ENCODE measurements at places on chromosomes 1 and 21.

GRCh38 chr1:5613900-5614299, 378.3 kb downstream of the NPHP4 start:
- DNase-seq, result no peak

- no peak for DNase-seq
These were observed 11.1 kb downstream of the NOS1AP start for GRCh38 chr1:162080472-162081015.

DNA sequence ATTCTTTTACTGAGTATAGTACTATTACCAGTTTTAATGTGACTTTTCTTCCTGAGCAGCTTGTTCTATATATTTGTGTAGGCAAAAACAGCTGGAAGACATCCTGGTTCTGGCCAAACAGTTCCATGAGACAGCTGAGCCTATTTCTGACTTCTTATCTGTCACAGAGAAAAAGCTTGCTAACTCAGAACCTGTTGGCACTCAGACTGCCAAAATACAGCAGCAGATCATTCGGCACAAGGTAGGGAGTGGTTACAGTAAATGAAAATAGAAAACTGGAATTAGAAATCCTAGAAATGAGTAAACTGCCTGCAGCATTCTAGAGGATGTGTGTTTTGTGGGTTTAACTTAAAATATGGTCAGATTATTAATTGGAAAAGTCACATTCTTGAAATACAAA, 64.1 kb upstream of the BMP8A start:
- no peak for DNase-seq

GRCh38 chr1:41627491-41628280, 143.2 kb upstream of the EDN2 start:
- DNase-seq, result no peak

GRCh38 chr1:183898001-183898396, 93.1 kb downstream of the RGL1 start:
- no peak for DNase-seq

GRCh38 chr1:164983023-164983650, 373.4 kb downstream of the LMX1A start:
- DNase-seq, result no peak

- DNase-seq, result no peak
These were observed 76.8 kb downstream of the KCNJ15 start for GRCh38 chr21:38333301-38334272.

GRCh38 chr1:77594366-77595112, 87.9 kb downstream of the ZZZ3 start:
- DNase-seq, result no peak

- no peak for DNase-seq
These were observed 6.8 kb downstream of the RPE65 start for GRCh38 chr1:68442822-68443556.

DNA sequence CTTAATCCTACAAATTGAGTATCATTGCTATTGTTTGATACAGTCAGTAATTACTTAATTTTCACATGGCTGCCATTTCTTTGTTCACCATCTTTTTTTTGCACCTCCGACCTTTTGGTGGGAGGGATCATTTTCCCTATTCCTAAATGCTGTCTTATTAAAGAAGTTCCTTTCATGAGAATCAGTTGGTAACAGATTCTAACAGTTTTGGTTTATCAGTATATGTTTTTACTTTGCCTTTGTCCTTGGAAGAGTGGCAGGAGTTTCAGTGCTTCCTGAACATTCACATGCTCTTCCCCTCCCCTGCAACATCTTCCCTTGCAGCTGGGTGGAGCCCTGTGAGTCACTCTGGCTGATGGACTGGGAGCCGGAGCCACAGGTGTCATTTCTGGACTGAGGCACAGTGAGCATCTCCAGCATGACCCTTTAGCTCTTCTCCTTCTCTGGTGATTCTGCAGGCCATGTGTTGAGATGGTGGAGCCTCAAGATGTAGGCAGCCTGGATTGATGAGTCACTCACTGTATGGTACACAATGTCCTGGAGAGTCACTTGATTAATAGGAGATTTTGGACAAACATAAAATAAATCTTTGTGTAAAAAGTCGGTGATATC, 217.7 kb downstream of the URB2 start:
- no peak for DNase-seq

DNA sequence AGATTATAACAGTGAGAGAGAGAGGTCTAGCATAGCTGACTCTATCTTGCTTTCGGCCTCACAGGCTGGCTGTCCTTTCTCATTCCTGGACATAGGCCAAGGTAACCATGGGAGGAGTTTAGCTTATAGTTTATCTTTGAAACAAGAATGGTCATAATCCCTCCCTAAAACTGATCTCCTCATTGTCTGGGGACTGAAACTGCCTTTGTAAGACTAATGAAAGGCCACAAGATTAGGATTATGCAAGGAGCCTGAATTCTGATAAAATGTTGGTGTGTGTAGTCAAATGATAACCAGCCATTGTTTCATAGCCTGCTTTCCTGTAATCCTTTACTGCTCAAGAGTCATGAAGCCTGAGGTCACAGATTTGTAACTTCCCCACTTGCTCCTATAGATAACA, 131.9 kb upstream of the LYPLAL1 start:
- no peak for DNase-seq

GRCh38 chr1:29626066-29626465, 389.7 kb downstream of the PTPRU start:
- DNase-seq, result no peak

DNA sequence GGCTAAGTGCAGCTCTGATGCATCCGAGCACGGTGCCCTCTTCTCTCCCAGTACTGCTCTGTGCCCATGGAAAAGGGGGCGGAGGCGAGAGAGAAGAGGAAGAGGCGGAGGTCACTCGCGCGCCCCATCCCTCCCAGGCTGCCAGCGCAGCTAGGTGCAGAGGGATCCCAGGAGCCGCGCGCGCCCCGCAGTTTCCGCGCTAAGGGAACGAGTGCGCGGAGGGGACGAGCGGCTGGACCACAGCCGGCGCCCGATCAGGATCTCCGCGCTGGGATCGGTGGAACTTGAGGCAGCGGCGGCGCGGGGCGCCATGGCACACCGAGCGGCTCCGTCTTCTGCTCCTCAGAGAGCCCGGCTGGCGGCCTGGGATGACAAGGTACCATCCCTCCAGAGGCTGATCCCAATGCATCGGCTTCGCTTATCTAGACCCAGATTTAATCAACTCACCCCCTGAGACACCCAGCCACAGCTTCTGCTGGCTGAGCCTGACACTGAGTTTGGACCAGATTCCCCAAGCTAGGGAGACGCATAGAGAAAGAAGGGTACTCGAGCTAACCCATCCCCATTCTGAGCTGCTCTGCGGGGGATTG, at the start of gene PTGFR:
Gene PTGFR (plus strand): TSS at position 114 of the 590 bp plus-strand sequence. CDS start 1,770 bp downstream, outside the sequence.
- no peak for DNase-seq

GRCh38 chr1:21318714-21319159, 28.5 kb upstream of the ECE1 start:
- DNase-seq, result no peak

DNA sequence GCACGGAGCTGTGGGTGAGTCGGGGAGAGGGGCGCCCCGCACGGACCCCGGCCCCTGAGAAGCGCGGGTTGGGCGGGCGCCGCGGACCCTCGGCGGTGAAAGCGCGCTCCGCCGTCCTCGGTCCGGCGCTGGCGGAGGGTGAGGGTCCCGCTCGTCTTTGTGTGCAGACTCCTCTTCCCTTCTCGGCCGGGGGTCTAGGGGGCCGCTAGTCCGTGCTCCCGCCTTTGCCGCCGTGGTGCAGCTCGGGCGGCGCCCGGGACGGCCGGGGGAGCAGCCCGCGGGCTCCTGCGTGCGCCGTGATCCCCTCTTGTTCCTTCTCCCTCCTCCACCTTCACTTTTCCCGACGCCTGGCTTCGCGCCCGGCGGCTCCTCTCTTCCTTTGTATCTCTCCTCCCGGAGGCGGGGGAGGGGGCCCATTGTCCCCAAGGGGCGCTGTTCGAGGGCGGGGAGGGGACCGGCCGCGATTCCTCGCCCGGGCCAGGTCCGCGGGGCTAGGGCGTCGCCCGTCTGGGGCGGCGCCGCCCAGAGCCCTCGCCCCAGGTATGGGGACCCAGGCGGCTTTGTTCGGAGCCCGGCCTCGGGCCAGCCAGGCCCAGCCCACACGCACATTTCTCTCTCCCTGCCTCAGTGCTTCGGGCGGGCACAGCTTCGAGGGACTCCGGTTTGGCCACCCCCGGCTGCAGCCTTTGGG, 519 bp downstream of the FNBP1L start:
- no peak for DNase-seq

- no peak for DNase-seq
These were observed 143.7 kb upstream of the CAMK1G start for GRCh38 chr1:209439828-209440227.

- DNase-seq, result no peak
These were observed 31.5 kb upstream of the C1orf198 start for GRCh38 chr1:230899841-230900251.

GRCh38 chr1:174968750-174969244, 30.9 kb upstream of the CACYBP start:
- no peak for DNase-seq

DNA sequence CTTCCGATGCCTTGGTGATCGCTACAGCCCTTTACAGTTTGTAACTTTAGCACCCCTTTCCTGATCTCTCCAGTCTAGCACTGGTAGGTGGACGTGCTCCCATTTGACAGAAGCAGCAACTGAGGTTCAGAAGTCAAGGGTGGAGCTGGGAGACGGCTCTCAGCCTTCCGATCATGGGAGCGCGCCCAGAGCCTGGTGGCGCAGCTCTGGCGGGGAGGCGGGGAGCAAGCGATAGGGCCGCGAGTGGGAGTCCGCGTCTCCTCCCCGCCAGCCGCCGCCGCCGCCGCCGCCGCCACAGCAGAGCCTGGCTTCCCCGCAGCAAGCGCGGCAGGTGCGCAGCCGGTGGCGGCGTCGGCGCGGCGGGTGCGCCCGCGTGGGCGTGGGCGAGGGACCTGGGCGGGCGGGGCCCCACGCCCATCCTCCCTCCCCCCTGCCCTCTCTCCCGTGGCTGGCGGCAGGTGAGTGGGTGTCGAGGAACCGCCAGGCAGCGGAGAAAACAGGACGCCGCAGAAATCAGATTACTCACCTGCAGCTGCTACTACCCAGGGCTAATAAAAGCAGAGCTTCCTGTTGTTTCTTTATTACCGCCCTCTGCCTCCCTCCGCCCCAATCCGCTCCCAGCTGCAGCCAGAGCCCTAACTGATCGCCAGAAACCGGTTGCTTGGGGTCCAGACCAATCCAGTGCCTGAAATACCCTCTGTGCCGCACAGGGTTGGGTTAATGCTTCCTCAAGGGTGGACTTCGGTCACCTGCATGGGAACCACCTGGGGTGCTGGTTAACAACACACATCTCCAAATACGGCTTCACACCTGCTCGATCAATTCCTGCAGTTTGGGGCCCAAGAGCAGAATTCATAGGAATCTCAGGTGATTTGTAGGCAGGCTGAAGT, 60.2 kb upstream of the ID3 start:
- peak; percentile 81 for DNase-seq

- no peak for DNase-seq
These were observed 17.7 kb upstream of the KLHDC8A start for GRCh38 chr1:205374210-205375078.

DNA sequence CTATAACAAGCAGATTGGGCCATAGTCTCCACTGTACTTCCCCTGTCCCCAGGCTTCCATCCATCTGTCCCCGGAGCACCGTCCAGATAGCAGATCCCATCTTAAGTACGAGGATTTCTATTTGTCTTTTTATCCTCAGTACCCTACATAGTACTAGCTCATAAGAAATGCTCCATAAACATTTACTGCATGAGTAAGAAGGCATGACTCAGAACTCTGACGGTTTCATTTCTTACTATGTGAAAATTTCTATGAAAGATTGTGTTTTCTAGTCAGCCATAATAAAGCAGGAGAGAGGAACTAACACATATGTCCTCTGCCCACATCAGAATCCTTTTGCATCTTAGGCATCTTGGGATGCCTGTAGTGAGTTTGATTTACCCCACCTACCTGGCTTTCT, 49.5 kb downstream of the CHD1L start:
- DNase-seq, result no peak

DNA sequence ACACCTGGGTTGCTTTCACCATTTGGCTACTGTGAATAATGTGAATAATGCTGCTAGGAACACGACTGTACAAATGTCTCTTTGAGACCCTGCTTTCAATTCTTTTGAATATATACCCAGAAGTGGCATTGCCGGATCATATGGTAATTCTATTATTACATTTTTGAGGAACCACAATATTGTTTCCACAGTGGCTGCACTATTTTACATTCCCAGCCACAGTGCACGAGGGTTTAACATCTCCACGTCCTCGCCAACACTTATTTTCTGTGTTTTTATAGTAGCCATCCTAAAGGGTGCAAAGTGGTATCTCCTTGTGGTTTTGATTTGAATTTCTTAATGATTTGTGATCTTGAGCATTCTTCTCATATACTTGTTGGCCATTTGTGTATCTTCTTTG, 15.7 kb downstream of the FHAD1 start:
- DNase-seq, result no peak

GRCh38 chr1:214547747-214548146, 3.7 kb downstream of the PTPN14 start:
- DNase-seq, result no peak

DNA sequence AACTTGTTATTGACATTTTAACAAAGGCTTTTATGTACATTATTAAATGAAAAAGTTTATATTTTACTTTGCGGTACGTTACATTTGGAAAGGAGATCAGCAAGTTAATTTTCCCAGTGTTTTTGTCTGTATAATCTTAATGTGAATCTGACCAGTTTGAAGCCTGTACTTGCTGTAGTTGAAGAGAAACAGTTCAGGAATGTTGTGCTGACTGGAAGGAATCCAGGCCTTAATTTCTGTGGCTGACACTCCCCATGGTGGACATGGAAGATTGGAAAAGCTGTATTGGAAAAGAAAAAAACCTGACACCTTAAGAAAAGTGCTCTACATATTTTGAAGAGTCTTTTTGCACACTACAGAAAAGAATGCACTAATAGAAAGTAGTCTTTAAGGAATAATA, 15.5 kb downstream of the LEPR start:
- no peak for DNase-seq

DNA sequence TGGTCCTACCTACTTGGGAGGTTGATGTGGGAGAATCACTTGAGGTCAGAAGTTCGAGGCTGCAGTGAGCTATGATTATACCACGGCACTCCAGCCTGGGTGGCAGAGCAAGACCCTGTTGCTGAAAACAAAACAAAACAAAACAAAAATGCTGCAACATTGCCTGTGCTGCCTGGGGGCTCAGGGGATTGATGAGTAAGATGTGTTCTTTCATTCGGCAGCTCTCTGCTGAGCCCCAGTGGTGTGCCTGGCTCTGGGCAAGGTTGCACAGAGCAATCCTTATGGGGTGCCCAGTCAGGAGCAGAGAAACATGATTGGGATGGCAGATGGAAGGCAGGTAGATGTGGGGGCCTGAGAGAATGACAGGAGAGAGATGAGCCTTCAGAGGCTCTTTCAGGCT, 28.6 kb upstream of the KDM4A start:
- no peak for DNase-seq

DNA sequence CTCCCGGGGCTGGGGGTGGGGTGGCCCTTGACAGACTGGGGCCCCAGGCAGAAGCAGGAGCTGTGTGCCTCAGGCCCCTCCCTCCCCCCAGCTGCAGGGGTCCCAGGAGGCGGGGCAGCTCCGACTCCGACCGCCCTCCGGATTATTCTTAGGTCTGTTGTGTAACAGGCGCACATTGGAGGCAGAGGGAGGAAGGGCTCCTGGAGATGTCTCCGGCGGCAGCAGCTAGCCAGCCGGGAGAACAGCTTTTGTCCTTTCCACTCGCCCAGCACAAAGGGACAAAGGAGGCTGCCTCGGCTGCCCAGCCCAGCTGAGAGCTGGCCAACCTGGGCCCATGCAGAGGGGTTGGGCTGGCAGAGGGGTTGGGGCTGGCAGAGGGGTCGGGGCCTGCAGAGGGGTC, 29.7 kb upstream of the PLCH2 start:
- DNase-seq, result no peak

GRCh38 chr1:161721738-161722343, 497 bp downstream of the FCRLB start:
- DNase-seq, result no peak

- DNase-seq, result no peak
These were observed 86.0 kb upstream of the MAP10 start for GRCh38 chr1:232718928-232719927.

Measured in activated T-cell treated with anti-CD3 and anti-CD28 coated beads for 4 hours (primary cell).